Brain pericyte (primary cell): ENCODE measurements at places on chromosomes 5 and 9.

- DNase-seq, result no peak
These were observed 226.5 kb downstream of the GLIS3 start for GRCh38 chr9:4073371-4073770.

- DNase-seq, result no peak
These were observed 115.4 kb upstream of the LMX1B start for GRCh38 chr9:126498331-126498730.

DNA sequence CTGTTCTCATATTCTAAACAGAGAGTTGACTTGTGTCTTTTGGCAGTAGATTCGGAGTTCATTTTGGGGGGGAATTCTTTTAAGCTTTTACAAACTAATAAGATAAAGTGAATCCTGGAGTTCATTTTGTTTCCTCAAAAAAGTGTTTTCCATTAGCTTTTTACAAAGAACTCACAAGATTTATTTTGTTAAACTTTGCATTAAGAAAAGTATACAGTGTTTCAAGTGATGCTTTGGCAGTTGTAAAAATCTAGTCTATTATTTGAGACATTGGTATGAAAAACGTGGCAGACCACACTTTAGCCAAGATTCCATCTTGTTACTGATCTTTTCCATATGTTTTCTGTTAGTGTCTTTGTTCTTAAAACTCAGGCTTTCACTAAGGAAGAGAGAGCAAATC is 1.2 kb upstream of the OMD start:
- no peak for DNase-seq

- DNase-seq, result no peak
These were observed 910 bp downstream of the TRIM14 start for GRCh38 chr9:98117984-98118639.

DNA sequence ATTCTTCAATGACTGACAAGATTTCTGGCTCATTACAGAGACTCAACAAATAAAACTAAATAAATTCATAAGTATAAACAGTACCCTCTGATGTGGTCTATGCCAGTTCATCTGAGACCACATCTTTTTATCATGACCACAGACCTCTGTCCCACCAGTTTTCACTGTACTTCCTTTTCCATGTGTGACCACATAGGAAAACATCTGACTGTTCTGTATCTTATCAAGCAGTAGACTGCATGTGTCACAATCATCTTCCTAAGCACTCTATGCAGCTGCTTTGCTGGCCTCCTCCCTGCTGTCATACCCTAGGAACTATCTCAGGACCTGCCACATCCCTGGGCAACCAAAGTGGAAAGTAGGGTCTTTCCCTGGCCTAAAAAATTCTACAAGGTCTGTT is 205.0 kb upstream of the ZNF462 start:
- no peak for DNase-seq
